ENCODE measurements at places on chromosomes 7 and 10. TPM values are rescaled to one million over a fixed set of nuclear protein-coding genes. Genes with fewer than 3 reads are reported as not detected.

FAM25G gene
- not detected for total RNA-seq

LRRC17 gene
- total RNA-seq, result 7.8 TPM

DNA sequence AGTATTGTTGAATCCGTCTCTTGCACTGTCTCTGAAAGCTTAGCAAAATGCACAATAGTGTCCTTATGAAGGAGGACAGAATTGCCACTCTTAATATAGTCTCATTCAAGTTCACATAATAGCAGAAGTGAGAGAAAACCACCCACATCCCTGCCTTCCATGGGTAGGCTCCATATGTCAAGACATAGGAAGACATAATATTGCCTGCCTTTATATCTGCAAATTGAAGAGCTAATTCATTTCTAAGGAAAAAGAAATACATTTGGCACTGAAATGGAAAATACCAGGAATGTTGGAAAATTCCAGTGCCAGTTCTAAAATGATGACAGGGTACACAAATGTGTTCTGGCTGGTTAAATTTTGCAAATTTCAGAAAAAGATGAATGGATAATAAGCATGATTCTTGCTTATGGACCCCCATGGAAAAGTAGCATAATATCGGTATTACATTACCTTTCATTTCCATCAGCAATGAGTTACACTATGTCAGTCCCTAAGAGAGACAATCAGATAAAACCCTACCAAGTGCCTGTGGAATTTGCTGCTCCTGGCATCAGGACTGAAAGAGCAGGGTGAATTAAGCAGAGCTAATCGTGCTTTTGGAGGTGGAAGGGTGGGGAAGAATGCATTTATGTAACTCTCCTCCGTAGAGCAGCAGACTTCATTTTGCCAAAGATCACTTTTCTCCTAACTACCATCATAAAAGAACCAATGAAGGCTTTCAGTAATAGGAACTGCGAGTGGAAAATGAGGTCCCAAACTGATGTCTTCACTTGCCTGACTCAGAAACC is 312.6 kb downstream of the FGFR2 start:
- DNase-seq, result no peak

MXI1 gene
- 5.4 TPM for total RNA-seq

- DNase-seq, result no peak
Observed at GRCh38 chr10:6463366-6463765, 116.7 kb downstream of the PRKCQ start.

GRCh38 chr7:54978364-54979116 is 40.3 kb upstream of the EGFR start:
- DNase-seq, result no peak

- DNase-seq, result no peak
Observed at GRCh38 chr10:36670621-36671402, 454.6 kb upstream of the ANKRD30A start.

GRCh38 chr7:40263752-40264390 is 129.1 kb downstream of the SUGCT start:
- no peak for DNase-seq

DNA sequence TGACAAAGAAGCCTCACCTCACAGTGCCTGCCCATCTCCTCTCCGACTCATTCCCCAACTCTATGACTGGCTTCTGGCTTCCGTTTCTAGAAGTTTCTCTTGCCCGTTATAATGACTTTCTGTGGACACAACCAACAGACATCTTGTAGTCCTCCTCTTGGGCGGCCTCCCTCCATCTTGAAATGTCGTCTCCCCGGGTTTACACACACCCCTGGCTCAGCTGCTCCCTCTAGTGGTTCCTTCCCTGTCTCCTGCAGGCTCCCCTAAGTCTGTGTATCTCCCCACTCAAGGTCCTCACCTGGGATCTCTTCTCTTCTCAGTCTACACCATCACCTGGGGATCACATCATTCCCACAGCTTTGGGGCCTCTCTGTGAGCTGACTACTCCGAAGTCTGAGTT is 123.4 kb upstream of the NEBL start:
- DNase-seq, result no peak

GRCh38 chr7:33196221-33196620 is 66.9 kb downstream of the BBS9 start:
- DNase-seq, result no peak

- DNase-seq, result no peak
Observed at GRCh38 chr10:117546020-117546580, 3.6 kb downstream of the EMX2 start.

- DNase-seq, result no peak
Observed at GRCh38 chr7:111518264-111518663, 44.0 kb downstream of the IMMP2L start.

TLX1 gene
- not detected for total RNA-seq

DNA sequence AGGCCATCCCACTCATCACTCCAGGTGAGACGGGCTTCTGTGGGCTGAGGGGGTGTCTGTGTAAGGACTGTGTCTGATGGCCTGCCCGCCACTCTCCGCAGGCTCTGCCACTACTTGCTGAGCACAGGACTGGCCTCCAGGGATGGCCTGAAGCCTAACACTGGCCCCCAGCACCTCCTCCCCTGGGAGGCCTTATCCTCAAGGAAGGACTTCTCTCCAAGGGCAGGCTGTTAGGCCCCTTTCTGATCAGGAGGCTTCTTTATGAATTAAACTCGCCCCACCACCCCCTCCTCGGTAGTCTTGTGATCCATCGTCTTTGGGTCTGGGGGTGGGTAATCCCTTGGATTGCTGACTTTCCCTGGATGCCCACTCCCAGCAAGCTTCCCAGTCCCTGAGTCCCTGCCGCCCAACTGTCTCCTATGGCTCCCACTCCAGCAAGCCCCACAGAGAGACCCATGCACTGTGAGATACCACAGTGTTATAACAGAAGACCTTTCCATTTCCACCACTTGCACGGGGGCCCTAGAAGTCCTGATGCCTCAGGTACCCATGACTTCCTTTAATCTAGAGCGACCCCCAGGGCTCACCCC is 4.7 kb downstream of the FXYD4 start:
- no peak for DNase-seq

DNA sequence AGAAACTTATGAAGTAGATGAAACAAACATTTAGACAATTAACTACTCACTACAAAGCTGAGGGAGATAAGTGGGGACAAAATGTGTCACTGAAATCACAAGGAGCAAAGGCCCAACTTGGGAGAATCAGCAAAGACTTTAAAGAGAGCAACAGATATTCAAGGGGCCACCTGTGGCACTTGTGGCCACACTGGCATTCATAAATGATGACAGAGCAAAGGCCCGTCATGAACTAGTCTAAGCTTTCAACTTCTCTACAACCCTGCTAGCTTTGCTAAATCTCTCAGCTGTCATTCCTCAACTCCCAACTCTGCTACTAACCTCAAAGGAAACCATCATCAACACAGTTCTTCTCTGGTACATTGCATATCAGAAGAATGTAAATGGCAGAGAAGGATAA is 178.4 kb downstream of the CPEB3 start:
- DNase-seq, result no peak

DNA sequence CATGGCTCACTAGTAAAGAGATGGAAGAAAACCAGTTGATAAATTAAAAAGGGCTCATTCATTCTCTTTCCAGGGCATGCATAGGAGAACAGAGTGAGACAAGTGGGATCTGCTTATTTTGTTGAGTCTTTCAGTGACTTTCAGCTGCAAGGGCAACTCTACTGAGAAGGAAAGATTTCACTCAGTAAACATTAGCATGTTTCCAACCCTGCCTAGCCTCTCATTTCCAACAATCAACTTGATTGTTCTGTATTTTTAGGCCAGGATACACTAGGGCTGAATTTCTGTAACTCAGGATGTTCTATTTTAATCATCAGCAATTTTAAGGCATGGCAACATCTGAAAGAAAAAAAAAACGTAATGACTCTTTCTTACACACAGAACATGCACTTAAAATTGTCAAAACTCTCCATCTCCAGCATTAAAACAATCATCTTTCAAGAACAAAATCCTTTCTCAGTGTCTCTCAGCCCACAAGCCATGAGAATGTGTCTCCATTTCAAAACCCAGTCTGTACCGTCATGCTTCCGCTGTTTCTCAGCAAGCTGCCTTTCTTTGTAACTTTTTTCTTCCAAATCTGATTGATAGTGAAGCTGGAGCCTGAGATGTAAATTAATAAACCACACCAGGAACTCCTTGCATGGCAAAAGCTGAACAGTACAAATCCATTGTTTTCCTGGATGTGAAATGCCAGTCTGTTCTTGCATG is 147.2 kb upstream of the KLF14 start:
- no peak for DNase-seq

RPP30 gene
- total RNA-seq, result 52.8 TPM

DNA sequence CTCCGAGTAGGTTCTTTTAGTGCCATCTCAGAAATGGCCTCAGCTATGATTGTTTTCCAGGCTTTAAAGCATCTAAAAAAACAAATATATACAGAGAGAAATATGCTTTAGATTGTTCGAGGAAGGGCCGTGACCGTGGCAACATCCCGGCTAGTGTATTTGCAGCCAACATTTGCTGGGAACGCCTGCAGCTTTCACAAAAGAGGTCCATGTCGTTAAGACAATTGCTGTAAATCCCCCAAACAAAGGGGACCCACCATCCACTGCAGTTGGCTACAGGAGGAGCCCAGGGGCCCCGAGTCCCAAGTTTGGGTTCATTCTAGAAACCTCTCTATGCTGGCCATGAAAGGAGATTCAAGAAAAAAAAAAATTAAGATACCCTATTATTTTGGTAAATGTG is 152.8 kb upstream of the TCF7L2 start:
- no peak for DNase-seq

DNA sequence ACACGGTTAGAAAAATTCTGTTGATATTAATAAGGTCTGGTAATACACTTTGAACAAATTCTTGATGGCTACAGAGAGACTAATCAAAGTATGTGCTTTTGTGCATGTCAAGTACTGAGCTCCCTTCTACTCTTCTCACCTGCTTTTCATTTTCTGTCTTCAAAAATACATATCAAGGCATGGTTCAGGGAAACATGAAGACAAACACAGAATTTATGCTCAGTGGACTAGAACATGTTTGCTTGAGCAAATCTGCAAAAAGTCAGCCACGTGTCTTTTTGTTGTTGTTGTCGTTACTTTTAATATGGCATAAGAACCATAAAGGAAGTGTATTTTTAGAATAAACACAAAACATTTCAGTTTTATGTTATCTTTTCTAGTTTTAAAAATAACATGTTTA is 21.9 kb downstream of the CDK13 start:
- DNase-seq, result no peak

GRCh38 chr10:100325158-100325557 is 4.9 kb downstream of the PKD2L1 start:
- DNase-seq, result no peak

DNA sequence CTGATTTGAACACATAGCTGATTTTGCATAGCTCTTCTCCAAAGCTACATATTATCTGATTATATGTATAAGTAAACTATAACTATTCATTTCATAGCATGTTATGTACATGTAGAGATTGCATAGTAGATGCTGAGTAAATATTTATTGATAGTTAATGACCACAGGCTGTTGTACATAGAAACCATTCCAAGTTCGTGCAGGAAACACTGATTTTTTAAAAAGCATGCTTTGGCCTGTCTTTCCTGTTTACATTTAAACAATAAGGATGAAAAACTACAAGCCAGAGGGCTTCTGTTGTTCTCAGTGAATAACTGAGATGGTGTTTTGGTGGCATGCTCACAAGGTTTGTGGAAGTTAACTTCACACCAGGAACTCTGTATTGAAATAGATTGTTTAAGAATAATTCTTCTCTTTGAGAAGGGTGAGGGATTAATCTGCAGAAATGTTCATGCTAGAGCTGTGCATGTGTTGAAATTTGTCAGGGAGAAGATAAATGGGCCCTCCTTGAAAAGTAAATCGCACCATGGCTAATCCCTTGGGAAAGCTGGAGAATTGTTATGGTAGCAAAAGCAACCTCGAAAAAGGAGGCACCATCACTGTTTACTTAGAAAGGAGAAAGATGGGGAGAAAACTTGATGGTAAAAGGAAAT is 120.2 kb upstream of the SP8 start:
- DNase-seq, result no peak

ERV3-1 gene
- 9.7 TPM for total RNA-seq

IDI2 gene
- total RNA-seq, result not detected

- DNase-seq, result no peak
Observed at GRCh38 chr10:7589748-7590147, 77.0 kb downstream of the ITIH5 start.

GRCh38 chr7:44979481-44980392 is 922 bp upstream of the MYO1G start:
- no peak for DNase-seq

PALS2 gene
- 4.6 TPM for total RNA-seq

SPDYE16 gene
- total RNA-seq, result not detected
